ENCODE measurements at places on chromosomes 1 and 21. TPM values are rescaled to one million over a fixed set of nuclear protein-coding genes. Genes with fewer than 3 reads are reported as not detected.
A peak's percentile ranks its signal among the peaks of the same experiment; 100 is the strongest.

DNA sequence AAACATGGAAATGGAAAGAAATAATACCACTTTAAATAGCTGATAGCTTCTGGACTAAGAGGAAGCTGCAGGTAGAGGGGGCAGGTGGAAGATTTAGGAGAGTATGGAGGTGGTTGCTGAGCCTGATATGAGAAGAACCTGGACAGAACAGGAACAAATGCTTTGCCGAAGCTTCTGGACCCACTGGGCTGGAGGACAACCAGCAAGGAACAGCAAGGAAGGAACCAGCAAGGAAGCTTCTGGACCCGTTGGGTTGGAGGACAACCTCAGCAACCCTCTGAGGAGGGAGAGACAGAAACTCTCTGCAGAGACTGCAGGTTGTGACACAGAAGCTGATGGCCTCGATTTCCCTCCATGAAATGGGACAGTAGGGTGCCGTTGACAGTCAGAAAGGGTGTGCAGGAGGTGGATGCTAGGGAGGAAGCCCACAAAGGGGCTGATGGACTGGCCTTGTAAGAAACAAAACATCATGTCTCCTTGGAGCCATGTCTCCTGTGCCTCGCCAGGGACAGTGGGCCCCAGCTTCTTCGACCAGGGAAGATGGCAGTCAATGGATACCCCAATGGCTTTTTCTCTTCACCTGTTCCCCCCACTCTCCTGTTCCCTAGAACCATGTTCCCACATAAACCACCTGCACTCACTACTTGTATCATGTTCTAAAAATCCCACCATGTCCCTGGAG lies 8.3 kb upstream of the WNT3A start:
- no peak for DNase-seq
- no peak overlapping the region for H3K27ac ChIP-seq
- no peaks in the 10 kb centered on the region for H3K36me3 ChIP-seq
- no peaks in the 10 kb centered on the region for H3K4me1 ChIP-seq

Gene HAO2
- not detected for total RNA-seq

DNA sequence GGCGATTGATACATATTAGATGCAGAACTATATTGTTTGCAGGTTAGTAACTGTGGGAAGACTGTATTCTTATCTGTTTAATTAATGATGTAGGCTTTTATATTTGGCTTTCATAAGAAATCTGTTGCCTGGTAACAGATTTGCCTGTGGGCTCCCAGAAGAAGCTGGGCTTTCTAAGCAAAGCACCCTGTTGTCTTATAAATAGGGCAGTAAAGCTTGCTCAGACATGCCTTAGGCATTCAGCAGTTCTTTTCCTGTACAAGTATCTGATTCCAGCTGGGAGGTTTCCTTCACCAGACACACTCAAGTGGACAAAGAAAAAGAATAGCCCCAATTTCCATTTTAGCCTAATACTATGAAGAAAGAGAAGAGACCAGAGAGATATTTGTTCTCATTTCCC lies 524.0 kb downstream of the LRRIQ3 start:
- no peaks in the 10 kb centered on the region for H3K36me3 ChIP-seq
- DNase-seq, result no peak
- peak overlapping the region; percentile 89 for H3K27ac ChIP-seq
- no peaks in the 10 kb centered on the region for H3K27me3 ChIP-seq
- no peak overlapping the region for H3K4me3 ChIP-seq
- no peaks in the 10 kb centered on the region for H3K4me1 ChIP-seq

- peak; percentile 58 for DNase-seq
- H3K27me3 ChIP-seq, result no peaks in the 10 kb centered on the region
- H3K4me3 ChIP-seq, result no peak overlapping the region
These were observed 14.2 kb downstream of the VPS13D start for GRCh38 chr1:12244078-12244477.

GRCh38 chr1:63787875-63788274 lies 14.1 kb downstream of the ROR1 start:
- no peaks in the 10 kb centered on the region for H3K27me3 ChIP-seq
- no peak for DNase-seq
- no peak overlapping the region for H3K27ac ChIP-seq
- H3K36me3 ChIP-seq, result no peaks in the 10 kb centered on the region
- H3K4me1 ChIP-seq, result peaks cover 49% of the 10 kb centered on the region
- H3K4me3 ChIP-seq, result peak overlapping the region; percentile 41

DNA sequence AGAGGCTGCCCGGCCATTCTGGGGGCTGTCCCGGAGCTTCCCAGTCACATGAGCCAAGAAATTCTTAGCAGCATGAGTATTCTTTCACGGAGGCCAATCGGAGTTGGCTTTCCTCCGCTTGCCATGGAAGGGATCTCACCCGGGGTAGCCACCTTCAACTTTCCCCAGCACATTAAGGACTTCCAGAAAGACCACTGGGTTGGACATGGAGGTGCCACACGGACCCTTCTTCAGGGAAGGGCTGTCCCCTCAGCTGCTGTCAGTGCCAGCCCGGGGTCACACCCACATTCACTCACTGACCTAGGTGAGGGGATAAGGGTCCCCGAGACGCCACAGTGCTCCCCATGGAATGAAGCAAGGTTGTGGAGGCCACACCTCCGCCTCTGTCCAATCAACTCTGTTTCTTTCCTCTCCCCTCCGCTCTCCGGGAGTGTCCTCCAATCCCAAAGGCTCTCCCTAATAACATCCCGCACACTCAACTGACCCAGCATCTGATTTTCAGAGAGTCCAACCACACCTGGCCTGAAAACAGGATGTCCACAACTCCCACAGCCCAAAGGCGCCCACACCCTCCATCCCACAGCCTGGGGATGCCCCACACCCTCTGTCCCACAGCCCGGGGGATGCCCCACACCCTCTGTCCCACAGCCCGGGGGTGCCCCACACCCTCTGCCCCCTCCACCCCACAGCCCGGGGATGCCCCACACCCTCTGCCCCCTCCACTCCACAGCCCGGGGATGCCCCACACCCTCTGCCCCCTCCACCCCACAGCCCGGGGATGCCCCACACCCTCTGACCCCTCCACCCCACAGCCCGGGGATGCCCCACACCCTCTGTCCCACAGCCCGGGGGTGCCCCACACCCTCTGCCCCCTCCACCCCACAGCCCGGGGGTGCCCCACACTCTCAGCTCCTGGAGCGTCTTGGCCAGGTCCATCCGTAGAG lies 19.4 kb downstream of the RSPH1 start:
- H3K4me3 ChIP-seq, result no peak overlapping the region
- peak; percentile 20 for DNase-seq
- H3K36me3 ChIP-seq, result no peaks in the 10 kb centered on the region
- H3K27me3 ChIP-seq, result no peaks in the 10 kb centered on the region
- H3K4me1 ChIP-seq, result peaks cover 3% of the 10 kb centered on the region
- no peak overlapping the region for H3K27ac ChIP-seq

Gene GBP1
- not detected for total RNA-seq

Gene TSPEAR
- 1.1 TPM for total RNA-seq

DNA sequence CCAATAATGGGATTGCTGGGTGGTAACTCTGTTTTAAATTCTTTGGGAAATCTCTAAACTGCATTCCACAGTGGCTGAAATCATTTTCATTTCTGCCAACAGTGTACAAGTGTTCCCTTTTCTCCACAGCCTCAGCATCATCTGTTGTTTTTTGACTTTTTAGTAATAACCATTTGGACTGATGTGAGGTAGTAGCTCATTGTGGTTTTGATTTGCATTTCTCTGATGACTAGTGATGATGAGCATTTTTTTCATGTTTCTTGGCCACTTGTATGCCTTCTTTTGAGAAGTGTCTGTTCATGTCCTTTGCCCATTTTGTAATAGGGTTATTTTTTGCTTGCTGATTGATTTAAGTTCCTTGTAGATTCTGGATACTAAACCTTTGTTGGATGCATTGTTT lies 131.9 kb upstream of the B3GALT2 start:
- no peaks in the 10 kb centered on the region for H3K27me3 ChIP-seq
- no peak overlapping the region for H3K27ac ChIP-seq
- DNase-seq, result no peak
- no peaks in the 10 kb centered on the region for H3K4me1 ChIP-seq
- no peak overlapping the region for H3K4me3 ChIP-seq

Gene ST6GALNAC5
- 9.1 TPM for total RNA-seq

Gene SPRR2A
- not detected for total RNA-seq

Gene MYBPH
- total RNA-seq, result not detected

Gene LORICRIN
- not detected for total RNA-seq

DNA sequence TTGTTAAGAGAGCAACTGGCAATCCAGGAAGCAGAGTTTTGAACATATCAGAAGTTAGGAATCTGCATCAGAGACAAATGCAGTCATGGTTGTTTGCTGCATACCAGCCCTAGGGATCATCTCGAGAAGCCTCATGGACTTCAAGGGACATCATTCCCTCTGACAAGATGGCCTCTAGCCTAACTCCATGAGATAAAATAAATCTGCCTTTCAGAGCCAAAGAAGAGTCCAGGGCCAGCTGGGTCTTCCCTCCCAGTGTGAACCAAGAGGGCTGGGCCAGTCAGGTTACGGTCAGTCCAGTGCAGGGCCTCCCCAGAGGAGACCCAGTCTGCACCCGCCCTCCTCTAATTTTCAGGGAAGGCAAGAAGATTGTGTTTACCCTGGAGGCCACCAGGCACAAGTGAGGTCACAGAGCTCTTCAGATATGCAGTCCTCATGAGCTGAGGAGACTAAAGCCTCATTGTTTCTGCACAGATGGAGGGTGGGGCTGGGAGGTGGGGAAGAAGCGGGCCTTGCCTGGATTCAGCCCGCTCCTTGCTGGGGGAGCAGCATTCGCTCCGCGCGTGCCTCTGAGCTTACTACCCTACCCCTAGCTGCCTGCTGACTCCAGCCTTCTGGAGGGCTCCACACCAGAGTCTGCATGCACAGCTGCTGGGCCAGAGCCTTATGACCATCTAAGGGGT lies 52.8 kb downstream of the CAPN2 start:
- peak overlapping the region; percentile 71 for H3K27ac ChIP-seq
- H3K4me1 ChIP-seq, result no peaks in the 10 kb centered on the region
- H3K4me3 ChIP-seq, result no peak overlapping the region

DNA sequence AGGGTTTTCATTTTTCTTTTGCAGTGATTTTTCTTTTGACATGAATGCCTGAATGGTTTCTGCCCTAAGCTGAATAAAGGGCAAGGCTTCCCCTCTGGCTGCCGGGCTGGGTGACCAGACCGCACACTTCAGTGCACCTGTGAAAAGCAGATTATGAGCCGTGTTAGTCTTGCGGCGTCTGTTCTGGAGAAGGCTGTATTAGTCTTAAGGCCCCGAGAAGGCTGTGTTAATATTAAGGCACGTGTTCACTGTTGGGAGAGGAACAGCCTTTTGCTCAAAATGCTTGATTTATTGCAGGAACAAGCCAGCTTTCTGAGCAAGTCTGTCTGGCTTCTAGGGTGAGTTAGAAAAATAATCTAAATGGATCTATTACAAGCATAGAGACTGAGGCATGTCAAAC lies 54.7 kb upstream of the DNAH14 start:
- DNase-seq, result peak; percentile 3
- H3K4me1 ChIP-seq, result peaks cover 1% of the 10 kb centered on the region
- no peaks in the 10 kb centered on the region for H3K36me3 ChIP-seq
- no peaks in the 10 kb centered on the region for H3K27me3 ChIP-seq
- no peak overlapping the region for H3K4me3 ChIP-seq
- H3K27ac ChIP-seq, result no peak overlapping the region

- no peak overlapping the region for H3K27ac ChIP-seq
- H3K4me1 ChIP-seq, result no peaks in the 10 kb centered on the region
- no peaks in the 10 kb centered on the region for H3K36me3 ChIP-seq
These were observed 35.0 kb upstream of the RNF2 start for GRCh38 chr1:185010361-185010760.

DNA sequence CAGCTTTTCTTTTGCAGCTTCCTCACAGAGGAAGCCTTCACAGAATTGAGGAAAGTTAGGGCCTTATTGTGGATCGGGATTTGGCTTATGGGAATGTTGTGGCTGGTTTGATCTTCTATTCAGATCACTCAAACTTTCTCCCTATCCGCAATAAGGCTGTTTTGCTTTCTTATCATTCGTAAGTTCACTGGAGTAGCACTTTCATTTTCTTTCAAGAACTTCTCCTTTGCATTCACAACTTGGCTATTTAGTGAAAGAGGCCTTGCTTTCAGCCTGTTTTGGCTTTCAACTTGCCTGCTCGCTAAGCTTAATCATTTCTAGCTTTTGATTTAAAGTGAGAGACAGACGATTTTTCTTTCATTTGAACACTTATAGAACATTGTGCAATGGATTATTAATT lies 181.9 kb upstream of the B3GALT2 start:
- no peaks in the 10 kb centered on the region for H3K36me3 ChIP-seq
- no peaks in the 10 kb centered on the region for H3K4me1 ChIP-seq
- H3K4me3 ChIP-seq, result no peak overlapping the region
- no peaks in the 10 kb centered on the region for H3K27me3 ChIP-seq
- DNase-seq, result no peak

- no peaks in the 10 kb centered on the region for H3K36me3 ChIP-seq
- no peak for DNase-seq
- no peak overlapping the region for H3K4me3 ChIP-seq
- H3K27ac ChIP-seq, result no peak overlapping the region
These were observed 344.6 kb downstream of the RYR2 start for GRCh38 chr1:237386362-237387143.

Gene AMY2B
- 3.7 TPM for total RNA-seq

DNA sequence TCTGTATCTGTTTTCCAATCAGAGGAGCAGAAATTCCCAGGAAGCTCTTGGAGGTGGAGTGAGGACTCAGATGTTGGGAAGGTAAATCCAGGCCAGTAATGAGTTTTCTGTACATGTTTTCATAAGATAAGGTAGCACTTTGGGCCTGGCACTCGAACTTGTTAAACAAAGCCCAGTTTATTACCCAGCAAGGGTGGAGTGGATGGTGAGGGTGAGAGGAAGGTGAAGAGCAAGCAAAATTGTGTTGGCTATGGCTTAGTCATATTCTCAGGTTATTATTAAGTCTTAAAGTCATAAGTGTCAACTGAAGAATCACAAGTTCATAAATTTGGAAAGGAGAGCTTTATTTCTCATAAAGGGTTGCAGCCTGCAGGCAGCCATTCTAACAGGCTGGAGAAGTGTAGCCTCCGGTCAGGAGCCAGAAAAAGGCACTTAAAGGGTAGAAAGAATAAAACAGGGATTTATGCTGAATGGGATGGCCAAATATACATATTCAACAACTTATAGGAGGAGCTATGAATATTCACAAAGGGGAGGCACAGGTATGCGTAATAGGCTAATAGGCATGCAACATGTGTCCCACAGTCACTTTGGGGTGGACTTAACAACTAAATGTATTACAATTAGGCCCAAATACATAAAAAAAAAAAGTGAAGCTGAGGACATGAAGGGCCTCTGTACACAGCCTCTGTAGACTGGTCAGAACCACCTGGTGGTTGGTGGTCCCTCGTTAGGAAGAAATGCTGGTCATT lies 523.9 kb downstream of the LMO4 start:
- H3K27me3 ChIP-seq, result no peaks in the 10 kb centered on the region
- H3K27ac ChIP-seq, result no peak overlapping the region
- no peak overlapping the region for H3K4me3 ChIP-seq
- no peaks in the 10 kb centered on the region for H3K4me1 ChIP-seq
- no peaks in the 10 kb centered on the region for H3K36me3 ChIP-seq
- DNase-seq, result no peak

Data from endodermal cell (in vitro differentiated cells).